ENCODE measurements at places on chromosomes 7 and 10. TPM values are rescaled to one million over a fixed set of nuclear protein-coding genes. Genes with fewer than 3 reads are reported as not detected.

DNA sequence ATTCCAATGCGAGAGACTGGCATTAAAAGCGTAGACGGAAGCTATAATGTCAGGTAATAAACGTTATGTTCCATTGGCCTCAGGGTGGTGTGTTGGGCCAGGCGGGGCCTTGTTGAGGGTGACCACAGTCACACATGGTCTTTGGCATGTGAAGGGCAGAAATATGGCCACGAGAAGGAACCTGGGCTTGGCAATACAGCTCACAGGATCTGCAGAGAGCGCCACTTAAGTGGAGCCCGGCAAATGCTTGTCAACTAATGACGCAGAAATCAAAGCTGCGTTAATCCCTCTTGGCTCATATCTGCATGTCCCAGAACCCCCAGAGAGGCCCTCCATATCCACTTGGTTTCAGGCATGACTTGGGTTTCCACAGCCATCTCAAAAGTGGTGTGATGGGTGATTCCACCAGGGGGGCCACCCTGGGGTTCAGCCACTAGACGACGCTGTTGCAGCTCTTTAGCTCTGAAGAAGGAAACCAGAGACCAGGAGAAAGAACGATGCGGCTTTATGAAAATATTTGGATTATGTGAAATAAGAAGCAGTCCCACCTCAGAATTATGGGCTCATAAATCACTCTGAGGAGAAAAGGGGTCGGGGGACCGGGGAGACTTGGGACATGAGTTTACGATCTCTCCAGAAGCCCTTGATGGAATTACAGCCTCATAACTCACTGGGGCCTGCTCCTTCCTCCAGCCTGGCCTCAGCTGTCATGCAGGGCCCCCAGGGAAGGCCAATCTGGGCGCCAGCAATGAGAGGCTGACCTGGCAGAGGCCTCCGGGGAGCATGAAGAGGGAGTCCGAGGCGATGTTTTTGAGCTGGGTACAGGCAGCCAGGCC lies 462.5 kb downstream of the PLXNA4 start:
- H3K27ac ChIP-seq: no peak overlapping the region
- no peak overlapping the region for H3K4me3 ChIP-seq
- H3K27me3 ChIP-seq: no peaks in the 10 kb centered on the region
- H3K36me3 ChIP-seq: no peaks in the 10 kb centered on the region
- no peaks in the 10 kb centered on the region for H3K4me1 ChIP-seq

- H3K27me3 ChIP-seq: no peaks in the 10 kb centered on the region
- no peak for DNase-seq
- no peaks in the 10 kb centered on the region for H3K36me3 ChIP-seq
- H3K27ac ChIP-seq: no peak overlapping the region
- no peak overlapping the region for H3K4me3 ChIP-seq
- H3K4me1 ChIP-seq: no peaks in the 10 kb centered on the region
Observed at GRCh38 chr10:78148216-78148960, 114.7 kb downstream of the RPS24 start.

The DOCK4 gene
- total RNA-seq: 5.3 TPM

DNA sequence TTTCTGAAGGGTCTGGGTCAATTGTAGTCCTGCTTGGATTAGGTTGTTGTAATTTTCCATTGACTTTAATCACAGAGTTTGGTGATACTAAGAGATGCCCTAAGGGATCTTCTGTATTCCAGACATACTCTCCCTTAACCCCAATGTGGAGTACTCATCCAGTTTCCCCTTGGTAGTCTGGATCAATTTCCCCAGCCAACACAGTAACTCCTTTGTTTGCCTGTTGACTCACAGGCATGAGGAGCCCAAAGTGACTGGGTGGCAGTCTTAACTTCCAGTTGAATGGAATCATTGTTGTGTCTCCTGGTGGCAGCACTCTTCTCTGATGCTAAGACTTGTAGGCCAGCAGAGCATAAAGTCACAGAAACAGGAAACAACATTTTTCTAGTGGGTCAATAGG lies 41.5 kb upstream of the PIK3CG start:
- no peaks in the 10 kb centered on the region for H3K27me3 ChIP-seq
- no peak overlapping the region for H3K27ac ChIP-seq
- no peaks in the 10 kb centered on the region for H3K36me3 ChIP-seq

GRCh38 chr7:116273918-116274301 lies 63.6 kb downstream of the TES start:
- no peak overlapping the region for H3K4me3 ChIP-seq
- no peaks in the 10 kb centered on the region for H3K36me3 ChIP-seq
- no peak overlapping the region for H3K27ac ChIP-seq
- H3K4me1 ChIP-seq: no peaks in the 10 kb centered on the region
- DNase-seq: no peak

The ANKRD61 gene
- not detected for total RNA-seq

The OR6B1 gene
- total RNA-seq: not detected

DNA sequence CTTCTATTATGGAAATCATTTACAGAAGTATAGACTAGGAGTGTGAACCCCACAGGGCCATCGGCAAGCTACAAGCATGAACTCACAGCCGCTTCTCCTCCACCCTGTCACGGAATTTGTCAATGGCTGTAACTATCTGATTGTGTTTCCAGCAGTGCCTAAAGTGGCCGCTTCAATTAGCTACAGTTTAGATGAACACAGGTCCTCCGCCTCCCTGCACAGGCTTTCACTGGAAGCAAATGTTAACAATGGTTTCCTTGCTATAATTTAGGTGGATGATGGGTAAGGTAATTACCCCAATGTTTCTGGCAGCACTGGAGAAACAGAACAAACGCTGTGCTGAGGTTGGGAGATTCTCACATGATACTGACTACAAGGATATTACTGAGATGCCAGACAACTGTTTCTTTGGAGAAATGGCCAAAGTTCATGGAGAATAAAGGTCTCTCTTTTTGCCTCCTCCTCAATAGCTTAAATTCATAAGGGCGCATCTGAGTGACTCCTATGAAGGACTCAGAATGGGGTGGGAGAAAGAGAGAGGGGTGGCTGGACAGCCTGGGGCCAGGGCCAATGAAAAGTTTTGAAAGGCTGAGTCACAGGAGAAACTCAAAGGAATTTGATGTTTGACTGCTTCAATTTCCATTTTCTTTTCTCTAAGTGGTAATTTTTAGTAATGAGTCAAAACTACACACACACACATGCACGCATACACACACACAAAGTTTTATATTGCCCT lies 78.9 kb downstream of the SVIL start:
- no peaks in the 10 kb centered on the region for H3K36me3 ChIP-seq
- H3K27ac ChIP-seq: no peak overlapping the region
- no peak for DNase-seq
- no peaks in the 10 kb centered on the region for H3K4me1 ChIP-seq
- no peaks in the 10 kb centered on the region for H3K27me3 ChIP-seq

Measured in B cell (primary cell).